ENCODE measurements at places on chromosomes 16 and 17. TPM values are rescaled to one million over a fixed set of nuclear protein-coding genes. Genes with fewer than 3 reads are reported as not detected.

CFAP119 gene
- 2.7 TPM for total RNA-seq

ARHGAP44 gene
- total RNA-seq, result 10.1 TPM

FBXW10B gene
- total RNA-seq, result 0.31 TPM

DNA sequence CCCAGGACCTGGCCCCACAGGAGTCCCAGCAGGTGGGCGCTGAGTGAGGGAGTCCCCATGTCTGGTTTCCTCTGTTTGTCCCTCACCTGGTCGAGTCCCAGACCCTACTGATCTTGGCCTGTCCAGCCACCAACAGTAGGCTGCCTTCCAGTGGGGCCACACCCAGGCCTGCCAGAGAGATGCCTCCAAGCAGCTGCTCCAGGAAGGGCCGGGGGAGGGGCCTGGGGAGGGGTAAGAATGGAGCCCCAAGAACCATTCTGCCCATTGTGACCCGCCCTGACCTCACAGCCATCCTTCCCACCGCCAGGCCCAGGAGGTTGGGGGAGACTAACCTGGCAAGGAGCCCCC is 736 bp downstream of the SPATA20 start:
- DNase-seq, result no peak
- H3K36me3 ChIP-seq, result no peaks in the 10 kb centered on the region
- H3K4me1 ChIP-seq, result peaks cover 11% of the 10 kb centered on the region
- no peak overlapping the region for H3K27ac ChIP-seq
- no peaks in the 10 kb centered on the region for H3K27me3 ChIP-seq
- H3K4me3 ChIP-seq, result peak overlapping the region; percentile 67

DNA sequence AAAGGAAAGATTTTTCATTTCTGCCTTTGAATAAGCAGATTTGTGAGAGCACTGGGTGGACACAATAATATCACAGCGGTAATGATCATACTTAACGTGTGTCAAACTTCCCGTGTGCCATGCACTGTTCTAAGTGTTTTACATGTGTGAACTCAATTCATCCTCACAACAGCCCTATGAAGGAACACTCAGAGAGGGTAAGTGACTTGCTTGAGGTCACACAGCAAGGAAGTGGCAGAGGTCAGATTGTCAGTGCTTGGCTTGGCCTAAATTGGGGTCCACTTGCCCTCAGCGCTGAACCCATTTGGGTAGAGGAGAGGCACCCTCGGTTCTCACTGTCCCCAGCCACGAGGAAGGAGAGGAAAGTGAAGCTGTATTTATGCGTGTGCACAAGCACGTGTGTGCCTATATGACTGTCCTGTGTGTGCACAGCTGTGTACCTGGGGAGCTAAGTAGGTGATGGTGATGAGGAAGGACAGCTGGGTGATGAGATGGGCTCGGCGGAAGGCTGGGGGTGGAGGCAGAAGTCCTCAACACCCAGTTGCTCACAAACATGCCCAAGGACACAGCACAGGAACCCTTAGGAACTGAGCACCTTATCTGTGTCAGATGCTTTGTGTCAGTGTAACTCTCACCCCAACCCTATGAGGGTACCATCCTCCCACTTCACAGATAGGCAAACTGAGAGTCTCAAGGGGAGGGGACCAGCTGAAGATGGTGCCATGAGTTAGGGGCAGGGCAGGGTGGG is 9.8 kb upstream of the ADGRG3 start:
- H3K27ac ChIP-seq, result no peak overlapping the region
- no peaks in the 10 kb centered on the region for H3K4me1 ChIP-seq
- no peaks in the 10 kb centered on the region for H3K36me3 ChIP-seq
- H3K4me3 ChIP-seq, result no peak overlapping the region

GRCh38 chr17:77959926-77960521 is 1.5 kb downstream of the TNRC6C start:
- peak; percentile 60 for DNase-seq
- no peaks in the 10 kb centered on the region for H3K36me3 ChIP-seq
- peak overlapping the region; percentile 61 for H3K4me3 ChIP-seq
- peaks cover 49% of the 10 kb centered on the region for H3K4me1 ChIP-seq
- H3K27ac ChIP-seq, result no peak overlapping the region
- peaks cover 45% of the 10 kb centered on the region for H3K27me3 ChIP-seq

Measured in GM23338 (cell line).